ENCODE measurements at places on chromosomes 11 and 22.

DNA sequence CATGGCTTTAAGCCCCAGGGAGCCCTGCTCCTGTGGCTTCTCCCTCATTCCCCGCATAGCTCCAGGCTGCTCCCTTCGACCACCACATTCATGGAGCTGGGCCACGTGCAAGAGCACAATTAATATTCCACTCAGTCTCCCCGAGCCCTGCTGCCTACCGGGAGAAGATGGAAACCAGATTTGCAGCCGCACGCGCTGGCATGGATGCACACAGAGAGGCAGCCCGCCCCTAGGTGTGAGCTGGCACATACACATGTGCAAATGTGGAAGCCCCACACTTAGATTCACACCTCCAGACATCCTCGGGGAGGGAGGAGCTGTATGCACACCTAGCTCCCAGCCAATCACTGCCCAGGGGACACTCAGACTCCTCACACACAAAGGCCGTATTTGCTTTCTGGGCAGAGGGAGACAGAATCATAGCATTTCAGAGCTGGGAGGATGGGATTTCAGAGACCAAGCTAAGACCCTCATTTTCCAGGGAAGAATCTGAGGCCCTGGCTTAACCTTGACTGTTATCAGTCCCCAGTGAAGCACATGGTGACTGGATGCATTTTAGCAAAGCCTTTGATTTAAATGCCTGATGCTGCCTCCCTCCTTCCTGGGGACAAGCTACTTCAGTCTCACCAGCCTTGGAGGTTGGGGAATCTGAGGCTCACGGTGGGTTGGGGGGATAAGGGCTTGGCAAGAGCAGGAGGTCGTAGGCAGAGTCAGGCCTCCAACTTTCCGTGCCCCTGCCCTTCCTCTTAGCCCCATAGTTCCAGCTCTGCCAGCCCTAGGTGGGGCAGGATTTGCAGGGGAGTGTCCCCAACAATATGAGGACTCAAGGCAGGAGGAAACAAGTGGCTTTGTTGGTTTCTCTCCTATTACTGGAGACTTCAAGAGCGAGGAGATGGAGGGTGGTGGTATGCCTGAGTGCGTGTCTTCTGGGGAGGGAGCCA, 5.3 kb upstream of the CREB3L1 start:
- DNase-seq, result peak; percentile 6

DNA sequence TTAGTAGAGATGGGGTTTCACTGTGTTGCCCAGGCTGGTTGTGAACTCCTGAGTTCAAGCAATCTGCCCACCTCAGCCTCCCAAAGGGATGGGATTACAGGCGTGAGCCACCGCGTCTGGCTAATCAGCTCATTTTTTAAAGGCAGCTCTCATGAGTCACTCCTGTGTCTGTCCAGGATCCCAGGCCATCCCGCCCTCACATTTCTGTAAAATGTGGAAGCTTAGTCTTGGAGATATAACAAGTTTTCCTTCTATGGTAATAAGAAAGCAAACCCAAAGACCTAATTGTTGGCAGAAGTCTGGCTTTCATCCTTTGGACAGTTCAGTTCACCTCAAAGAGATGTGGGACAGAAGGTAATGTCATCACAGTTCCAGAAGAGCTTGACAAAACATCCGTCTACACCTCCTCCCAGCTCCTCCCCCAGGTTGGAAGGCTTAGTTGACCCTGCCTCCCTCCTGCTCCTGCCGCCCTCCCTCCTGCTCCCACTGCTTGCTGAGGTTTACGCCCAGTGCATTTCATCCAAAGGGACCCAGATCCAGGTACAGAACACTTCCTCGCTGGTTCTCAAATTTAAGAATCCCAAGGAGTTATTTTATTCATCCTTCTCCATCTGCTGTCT, 6.4 kb downstream of the DRD2 start:
- DNase-seq, result no peak

GRCh38 chr11:91802475-91802874, 422.1 kb upstream of the FAT3 start:
- no peak for DNase-seq

GRCh38 chr22:37549704-37550059, 10.6 kb upstream of the CDC42EP1 start:
- no peak for DNase-seq

DNA sequence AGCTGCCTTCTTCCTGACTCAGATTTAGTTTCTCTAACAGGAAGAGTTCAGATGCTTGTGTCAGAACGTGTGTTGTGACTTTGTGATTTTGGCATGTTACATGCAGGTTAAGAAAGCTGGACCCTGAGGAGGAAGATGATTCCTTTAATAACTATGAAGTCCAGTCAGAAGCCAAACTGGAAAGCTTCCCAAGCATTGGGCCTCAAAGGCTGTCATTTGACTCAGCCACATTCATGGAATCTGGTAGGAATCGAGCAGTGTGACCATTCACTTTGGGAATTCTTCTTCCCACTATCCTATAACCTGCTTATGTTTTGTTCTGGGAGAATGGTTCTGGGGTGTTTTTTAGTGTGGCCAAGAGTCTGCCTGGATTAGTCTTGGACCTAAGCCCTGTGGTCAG, 48.0 kb downstream of the CABIN1 start:
- no peak for DNase-seq

DNA sequence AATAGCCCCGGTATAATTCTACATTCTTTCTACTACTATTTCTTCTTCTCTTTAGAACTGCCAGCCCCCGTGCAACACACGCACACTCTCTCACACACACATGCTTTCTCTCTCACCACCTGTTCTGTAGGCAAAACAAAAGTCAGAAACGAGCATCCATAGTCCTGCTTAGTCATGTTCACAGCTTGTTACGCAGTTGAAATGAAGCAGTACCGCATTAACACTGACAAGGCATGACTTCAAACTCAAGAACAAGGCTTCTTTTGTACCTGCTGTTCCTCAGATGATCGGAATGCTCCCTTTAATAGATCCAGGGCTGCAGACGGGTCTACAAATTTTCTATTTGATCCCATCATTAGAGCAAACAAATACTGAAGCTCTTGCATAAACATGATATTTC, 42.2 kb downstream of the USP28 start:
- no peak for DNase-seq

GRCh38 chr11:72379384-72380131, 54.8 kb downstream of the CLPB start:
- no peak for DNase-seq
